ENCODE measurements at places on chromosomes 7 and 10. TPM values are rescaled to one million over a fixed set of nuclear protein-coding genes. Genes with fewer than 3 reads are reported as not detected.

AKR1C8 gene
- total RNA-seq, result not detected

- H3K36me3 ChIP-seq, result no peaks in the 10 kb centered on the region
- no peaks in the 10 kb centered on the region for H3K27me3 ChIP-seq
- no peak overlapping the region for H3K4me3 ChIP-seq
- no peaks in the 10 kb centered on the region for H3K4me1 ChIP-seq
- H3K27ac ChIP-seq, result no peak overlapping the region
- no peak for DNase-seq
Measured at GRCh38 chr7:11290863-11291262, 317.2 kb downstream of the PHF14 start.

DNA sequence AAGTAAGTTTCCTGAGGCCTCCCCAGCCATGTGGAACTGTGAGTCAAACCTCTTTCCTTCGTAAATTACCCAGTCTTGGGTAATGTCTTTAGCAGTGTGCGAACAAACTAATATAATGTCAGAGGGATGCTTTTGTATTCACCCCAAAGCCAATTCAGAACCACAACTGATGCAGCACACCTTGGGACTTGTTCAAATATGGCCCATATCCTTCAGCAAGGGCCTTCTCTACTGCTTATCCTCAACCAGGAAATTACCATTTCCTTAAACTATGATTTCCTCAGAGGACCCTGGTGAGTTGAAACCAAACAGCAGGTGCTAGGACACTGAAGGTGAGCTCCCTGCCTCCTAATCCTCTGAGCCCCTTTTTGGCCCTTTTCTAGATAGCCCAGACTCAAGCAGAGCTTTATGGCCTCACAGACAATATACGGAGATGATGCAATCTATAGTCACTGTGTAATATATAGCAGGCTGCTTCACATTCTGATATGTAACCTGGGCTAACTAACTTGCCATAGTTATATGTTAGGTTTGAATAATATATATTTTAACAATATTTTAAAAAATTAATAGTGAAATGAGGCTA, 15.2 kb downstream of the SRI start:
- no peaks in the 10 kb centered on the region for H3K27me3 ChIP-seq
- H3K27ac ChIP-seq, result no peak overlapping the region
- no peak for DNase-seq

DNA sequence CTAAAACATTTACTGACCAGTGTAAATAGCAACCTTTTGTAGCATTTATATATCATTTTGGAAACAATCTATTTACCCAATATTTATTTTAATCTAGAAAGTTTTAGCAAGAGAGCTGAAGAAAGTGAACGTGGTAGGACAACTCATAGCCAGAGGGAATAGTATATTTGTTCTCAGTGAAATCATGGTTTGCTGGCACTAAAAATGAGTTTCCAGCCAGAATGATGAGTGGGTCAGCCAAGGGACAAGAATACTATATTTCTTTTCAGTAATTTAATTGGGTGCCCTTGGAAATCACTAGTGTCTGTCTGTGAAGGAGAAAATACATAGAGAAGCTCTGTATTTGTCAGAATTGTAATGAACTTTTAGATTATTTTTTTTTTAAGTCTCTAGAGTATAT, 74.9 kb downstream of the MINPP1 start:
- no peaks in the 10 kb centered on the region for H3K36me3 ChIP-seq
- no peak for DNase-seq
- no peak overlapping the region for H3K27ac ChIP-seq
- H3K4me3 ChIP-seq, result no peak overlapping the region

DNA sequence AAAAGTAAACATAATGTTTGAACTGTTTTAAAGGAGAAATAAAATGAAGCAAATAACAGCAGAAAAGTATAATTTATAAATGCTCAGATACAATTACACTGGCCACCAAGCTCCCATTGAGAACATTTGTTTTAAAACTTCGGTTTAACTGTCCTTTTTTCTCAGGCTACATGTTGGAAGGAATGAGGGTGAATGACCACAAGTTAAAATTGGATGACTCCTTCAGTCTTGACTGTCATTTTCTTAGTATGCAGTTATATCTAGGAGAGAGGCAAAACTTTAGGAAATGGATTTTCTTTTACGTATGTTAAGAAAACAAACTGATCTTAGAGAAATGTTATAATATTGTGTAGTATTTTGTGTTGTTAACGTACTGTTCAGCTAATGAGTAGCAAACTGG, 5.0 kb downstream of the TRIM24 start:
- no peak overlapping the region for H3K4me3 ChIP-seq
- no peaks in the 10 kb centered on the region for H3K27me3 ChIP-seq
- no peak overlapping the region for H3K27ac ChIP-seq
- no peak for DNase-seq
